Activated naive CD4-positive, alpha-beta T cell treated with Interleukin-2 at 50 U/mL for 16 hours (primary cell): ENCODE measurements at places on chromosomes 6 and 20.

- peak; percentile 47 for DNase-seq
These were observed 897 bp downstream of the RANBP9 start for GRCh38 chr6:13710552-13711323.

GRCh38 chr6:109306733-109307132 lies 75.5 kb downstream of the CD164 start:
- DNase-seq, result no peak

DNA sequence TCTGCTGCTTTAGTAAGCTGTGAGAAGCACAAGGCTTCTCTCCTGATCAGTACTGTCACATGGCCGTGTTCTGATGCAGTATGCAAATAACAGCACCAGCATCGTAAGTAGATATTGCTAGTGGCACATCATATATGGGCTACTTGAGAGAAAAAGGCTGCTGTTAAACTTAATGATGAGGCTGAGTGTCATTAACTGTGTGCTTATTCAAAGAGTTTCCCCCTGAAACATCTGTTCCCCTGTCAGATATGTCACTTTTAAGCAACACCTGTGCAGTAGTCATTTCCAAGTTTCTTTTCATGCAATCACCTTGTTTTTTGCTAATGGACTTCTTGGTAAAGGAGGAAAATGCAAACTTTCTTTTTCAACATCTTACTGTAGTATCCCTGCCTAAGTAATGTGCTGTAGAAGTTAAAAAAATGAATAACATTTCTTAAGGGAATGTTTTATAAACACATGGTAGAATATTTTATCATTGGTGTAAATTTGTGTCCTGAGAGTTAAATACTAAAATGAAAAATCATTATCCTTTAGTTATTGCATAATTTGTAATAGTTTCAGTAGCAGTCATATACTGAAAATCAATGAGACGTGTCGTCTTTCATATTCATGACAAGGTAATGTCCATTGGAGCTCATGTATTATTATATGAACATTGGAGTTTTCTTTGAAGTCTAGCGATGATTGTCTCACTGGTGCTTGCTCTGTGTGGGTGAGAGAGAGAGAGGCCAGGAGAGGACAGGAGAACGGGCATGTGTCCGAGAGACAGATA lies 366.3 kb downstream of the CDKAL1 start:
- no peak for DNase-seq

- DNase-seq, result no peak
These were observed 102.4 kb upstream of the SUPT3H start for GRCh38 chr6:45479834-45480751.

GRCh38 chr20:61460261-61461052 lies 208.4 kb downstream of the CDH4 start:
- no peak for DNase-seq

DNA sequence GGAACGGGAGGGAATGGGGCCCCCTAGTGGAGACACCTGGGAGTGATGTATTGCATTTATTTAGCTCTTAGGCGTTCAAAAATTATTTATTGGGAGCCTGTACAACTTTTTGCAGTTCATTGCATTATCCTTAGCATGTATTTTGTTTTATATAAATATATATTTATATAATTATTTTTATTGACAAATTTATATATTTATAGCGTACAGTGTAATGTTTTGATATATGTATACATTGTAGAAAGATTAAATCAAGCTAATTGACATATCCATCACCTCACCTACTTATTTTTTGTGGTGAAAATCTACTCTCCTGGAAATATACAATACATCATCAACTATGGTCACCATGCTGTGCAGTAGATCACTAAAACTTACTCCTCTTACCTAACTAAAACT lies 975 bp downstream of the SIRT5 start:
- DNase-seq, result no peak

- DNase-seq, result no peak
These were observed 308.6 kb upstream of the MAP3K7 start for GRCh38 chr6:90895299-90896074.

- DNase-seq, result no peak
These were observed 54.3 kb downstream of the TAF4 start for GRCh38 chr20:62011403-62011790.

- DNase-seq, result no peak
These were observed 110.3 kb upstream of the GGTLC1 start for GRCh38 chr20:24098886-24099285.

DNA sequence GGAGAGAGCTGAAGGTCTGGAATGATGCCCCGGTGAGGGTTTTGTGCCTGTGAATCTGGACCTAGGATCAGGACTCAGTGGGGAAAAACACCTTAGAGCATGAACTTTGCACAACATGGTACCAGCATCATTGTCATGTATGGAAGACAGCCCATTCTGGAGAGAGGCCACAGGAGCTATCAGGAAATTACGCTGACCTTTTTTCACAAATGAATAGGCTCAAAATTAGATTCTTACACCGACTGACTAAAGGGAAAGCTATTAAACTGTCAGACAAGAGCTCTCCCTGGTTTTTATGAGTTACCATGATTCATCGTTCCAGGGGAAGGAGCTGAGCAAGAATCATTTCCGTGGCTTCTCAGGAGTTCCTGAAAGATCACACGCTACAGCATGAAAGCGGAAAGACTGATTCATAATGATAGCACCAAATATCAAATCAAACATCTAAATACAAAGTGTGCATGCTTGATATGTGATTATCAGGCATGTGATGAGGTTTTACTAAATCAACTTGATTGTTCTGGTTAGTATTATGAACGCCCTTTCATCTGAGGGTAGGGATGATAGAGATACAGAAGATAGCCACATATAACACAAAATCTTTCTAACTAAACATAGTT lies 224.9 kb upstream of the SMLR1 start:
- peak; percentile 21 for DNase-seq

GRCh38 chr20:62302341-62303061 lies at the start of gene ADRM1:
Gene ADRM1 (plus strand): TSS chr20:62302997. CDS start chr20:62303569, 572 bp downstream.
- DNase-seq, result peak; percentile 97

DNA sequence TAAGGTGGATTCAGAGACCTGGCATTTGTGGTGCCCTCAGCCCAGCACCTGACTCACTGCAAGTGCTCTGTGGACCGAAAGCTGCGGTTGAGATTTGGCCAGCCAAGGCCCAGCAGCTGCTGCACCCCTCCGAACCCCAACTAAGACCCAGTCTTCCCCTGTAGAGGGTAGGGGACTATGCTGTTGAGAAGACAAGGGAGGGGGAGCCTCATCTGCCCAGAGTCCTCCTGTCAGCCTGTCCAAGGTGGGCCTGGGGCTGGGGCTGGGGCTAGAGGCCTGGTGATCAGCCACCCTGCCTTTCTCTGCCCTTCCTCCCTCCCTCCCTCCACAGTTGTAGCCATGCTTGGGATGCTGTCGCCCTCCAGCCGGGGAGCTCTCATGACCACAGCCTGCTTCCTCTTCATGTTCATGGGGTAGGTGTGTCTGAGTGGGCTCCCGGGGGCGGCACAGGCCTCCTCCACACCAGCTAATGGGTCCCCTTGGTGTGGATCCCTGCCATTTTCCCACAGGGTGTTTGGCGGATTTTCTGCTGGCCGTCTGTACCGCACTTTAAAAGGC lies 40.9 kb downstream of the TM9SF4 start:
- no peak for DNase-seq

GRCh38 chr20:22285555-22285954 lies 298.8 kb downstream of the FOXA2 start:
- no peak for DNase-seq

DNA sequence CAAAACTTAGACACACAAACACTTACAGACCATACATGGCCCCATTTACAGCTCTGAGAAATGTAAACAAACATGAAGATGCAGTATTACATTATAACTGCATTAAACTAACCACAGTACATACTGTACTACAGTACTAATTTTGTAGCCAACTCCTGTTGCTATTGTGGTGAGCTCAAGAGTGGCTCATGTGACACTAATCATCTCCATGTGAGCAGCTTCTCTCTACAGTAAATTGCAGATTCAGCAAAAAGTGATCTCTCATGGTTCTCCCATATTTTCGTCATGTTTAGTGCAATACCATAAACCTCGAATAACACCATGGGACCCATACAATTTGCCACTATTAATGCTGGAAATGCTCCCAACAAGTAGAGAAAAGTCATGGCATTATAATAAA lies 860.4 kb downstream of the EPHA7 start:
- DNase-seq, result no peak

- DNase-seq, result no peak
These were observed 19.1 kb downstream of the SPATA2 start for GRCh38 chr20:49896204-49896603.

DNA sequence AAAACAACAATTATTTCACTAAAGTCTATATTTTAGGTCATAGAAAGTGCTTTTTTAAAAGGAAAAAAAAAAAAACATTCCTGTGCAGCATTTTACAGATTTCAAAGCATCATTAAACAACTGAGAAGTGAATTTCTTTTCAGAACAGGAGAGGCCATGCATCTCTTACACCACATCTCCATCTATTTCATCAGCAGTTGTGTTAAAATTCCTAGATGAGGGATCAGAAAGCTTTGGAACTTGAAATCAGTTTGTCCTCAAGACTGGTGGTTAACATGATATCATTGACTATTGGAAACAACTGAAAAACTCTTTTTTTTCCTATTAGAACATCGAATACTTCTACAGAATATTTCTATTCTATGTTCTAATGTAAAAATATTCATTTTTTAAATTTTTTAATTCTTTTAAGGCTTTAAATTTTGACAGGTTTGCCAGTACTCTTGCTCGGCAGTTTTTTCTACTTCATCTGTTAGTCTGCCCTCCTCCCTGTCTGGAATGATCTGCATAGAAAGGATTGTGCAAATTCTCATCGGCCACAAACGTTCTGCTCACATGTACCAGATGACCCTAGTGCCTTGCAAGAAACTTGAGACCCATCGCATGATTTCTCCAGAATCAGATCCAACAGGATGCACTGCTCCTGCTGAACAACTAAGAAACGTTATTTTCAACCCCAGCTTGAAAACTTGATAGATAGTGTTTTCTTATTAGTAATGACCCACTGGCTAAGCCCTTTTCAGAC lies 411.0 kb upstream of the AGPAT4 start:
- DNase-seq, result no peak

GRCh38 chr6:95203153-95203754 lies 374.1 kb upstream of the MANEA start:
- no peak for DNase-seq

- no peak for DNase-seq
These were observed 5.0 kb upstream of the KCNK16 start for GRCh38 chr6:39327507-39327906.

- DNase-seq, result no peak
These were observed 803 bp downstream of the MICB start for GRCh38 chr6:31498748-31499147.

GRCh38 chr20:49856904-49857303 lies 44.3 kb downstream of the SLC9A8 start:
- DNase-seq, result no peak

DNA sequence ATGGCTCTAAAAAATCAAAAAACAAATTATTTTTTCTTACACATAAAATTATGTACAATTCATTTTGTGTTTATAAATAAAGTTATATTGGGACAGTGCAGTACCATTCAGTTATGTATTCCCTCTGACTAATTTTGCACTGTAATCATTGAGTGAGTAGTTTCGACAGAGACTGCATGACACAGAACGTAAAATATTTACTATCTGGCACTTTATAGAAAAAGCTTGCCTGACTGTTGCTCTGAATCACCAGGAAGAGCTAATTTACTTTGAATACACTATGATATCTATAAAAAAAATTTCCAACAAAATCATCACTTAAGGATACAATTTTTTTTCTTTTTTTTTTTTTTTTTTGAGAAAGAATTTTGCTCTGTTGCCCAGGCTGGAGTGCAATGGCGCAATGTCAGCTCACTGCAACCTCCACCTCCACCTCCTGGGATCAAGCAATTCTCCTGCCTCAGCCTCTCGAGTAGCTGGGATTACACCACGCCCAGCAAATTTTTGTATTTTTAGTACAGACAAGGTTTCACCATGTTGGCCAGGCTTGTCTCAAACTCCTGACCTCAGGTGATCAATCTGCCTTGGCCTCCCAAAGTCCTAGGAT lies 11.0 kb upstream of the KHDC1L start:
- no peak for DNase-seq

- no peak for DNase-seq
These were observed 35.4 kb upstream of the ANGPT4 start for GRCh38 chr20:951384-952169.

DNA sequence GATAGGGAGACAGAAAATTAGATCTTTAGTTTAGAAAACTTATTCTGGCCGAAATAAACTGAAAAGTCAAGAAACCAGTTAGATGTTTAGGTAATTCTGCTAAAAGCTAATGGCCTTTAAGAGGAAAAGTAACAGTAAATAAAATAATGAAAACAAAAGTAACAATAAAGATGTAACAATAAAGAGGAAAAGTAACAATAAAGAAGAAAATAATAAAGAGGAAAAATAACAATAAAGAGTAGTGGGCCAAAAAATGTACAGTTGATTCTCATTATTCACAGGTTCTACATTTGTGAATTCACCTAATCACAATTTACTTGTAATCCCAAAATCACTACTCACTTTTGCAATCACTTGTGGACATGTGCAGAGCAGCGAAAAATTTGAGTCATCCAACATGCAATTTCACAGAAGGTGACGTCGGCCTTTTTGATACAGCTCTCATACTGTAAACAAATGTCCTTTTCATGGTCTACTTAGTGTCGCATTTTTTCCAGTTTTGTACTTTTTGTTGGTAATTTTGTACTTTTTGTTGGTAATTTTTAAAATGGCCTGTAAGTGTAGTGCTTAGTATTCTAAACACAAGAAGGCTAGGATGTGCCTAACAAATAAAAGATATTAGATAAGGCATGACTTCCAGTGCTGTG lies 24.0 kb downstream of the HBS1L start:
- DNase-seq, result peak; percentile 23

DNA sequence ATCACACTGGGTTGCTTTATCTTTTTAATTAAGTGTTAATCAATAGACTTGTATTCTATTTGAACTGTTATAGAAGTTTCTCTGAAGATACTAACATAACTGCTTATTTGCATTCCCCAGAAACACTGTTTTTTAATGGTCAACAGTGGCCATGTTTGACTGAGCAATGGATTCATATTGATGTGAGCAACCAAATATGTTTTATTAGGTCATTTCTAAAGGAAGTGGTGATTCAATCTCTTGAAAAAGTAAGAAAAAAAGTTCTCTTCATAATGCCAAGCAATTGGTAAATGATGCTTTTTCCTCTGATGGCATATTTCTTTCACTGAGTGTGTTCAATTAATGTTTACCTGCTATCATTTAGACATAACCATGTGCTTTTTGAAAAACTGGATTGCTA lies 593.0 kb upstream of the CITED2 start:
- DNase-seq, result no peak

GRCh38 chr6:40196135-40196518 lies 261.9 kb upstream of the MOCS1 start:
- no peak for DNase-seq
